ENCODE measurements at places on chromosomes 13 and 19.

- DNase-seq, result no peak
Measured at GRCh38 chr19:39133431-39134270, 8.1 kb downstream of the PAK4 start.

DNA sequence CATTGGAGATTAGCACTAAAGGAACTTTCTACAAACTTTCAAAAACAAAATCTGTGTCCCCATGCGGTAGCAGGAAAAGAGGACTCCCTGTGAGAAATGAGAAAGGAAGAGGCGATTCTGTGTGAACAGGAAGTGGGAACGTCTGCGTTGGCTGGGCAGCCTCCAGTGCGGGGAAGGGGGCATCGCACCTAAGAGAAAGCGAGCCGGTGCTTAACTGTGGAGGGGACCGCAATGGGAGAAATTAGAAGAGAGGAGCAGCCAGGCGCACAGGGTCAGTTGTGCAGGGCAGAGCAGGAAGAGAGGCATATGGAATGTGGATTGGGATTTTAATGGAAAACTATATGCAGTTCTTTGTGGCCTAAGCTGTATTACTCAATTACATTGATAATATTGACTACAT, 77.4 kb upstream of the DOCK9 start:
- peak; percentile 52 for DNase-seq

DNA sequence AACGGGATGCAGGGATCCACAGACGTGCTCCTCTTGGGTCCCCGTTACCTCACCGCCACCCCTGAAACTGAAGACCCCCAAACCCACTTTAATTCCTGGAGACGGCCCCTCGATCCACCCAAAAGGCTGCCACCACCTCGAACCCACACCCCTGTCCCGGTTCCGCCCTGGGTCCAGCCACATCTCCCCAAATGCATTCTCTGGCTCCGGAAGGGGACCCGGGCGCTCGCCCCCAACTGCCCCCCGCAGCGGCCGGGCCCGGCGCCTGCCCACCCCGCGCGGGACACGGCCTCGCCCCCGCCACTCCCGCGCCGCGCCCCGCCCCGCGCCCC, 219 bp upstream of the FSTL3 start:
- DNase-seq, result no peak

DNA sequence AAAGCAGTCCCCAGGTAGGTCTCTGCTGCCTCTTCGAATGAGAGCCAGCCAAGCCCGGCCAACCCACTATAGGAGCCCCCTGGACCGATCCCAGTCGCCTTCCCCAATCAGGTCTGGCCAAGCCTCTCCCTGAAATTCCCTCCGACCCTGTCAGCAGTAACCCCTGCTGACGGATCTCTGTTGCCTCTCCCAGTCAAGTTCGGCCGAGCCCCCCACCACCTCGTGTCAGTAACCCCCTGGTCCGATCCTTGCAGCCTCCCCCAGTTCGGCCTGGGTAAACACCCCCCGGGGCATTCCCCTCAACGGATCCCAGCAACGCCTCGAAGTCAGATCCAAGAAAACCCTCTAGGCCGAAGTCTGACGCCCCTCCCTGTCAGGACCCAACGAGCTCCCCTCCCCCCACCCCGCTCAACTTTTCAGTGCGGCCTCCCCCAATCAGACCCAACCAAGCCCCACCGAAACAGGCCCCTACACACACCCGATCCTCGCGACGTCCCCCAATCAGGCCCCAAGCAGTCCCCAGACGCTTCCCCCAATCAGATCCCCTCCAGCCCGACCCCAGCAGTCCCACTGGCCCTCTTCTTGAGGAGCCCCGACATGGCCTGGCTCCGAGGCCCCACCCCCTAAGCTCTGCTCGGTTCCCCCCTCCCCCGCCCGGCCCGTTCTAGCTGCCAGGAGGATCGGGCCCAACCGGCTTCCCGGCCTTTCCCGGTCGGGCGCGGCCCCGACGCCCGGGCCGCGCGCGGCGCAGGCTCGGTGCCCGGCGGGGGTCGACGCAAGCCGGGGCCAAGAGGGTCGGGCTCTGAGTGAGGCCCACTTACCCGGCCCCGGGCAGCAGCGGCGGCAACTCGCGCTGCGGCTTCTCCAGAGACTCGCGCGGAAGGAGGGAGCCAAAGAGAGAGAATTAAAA, 1.8 kb downstream of the TNPO2 start:
- DNase-seq, result peak; percentile 90

- DNase-seq, result no peak
Measured at GRCh38 chr19:52917531-52917930, 5.7 kb downstream of the ZNF888 start.

DNA sequence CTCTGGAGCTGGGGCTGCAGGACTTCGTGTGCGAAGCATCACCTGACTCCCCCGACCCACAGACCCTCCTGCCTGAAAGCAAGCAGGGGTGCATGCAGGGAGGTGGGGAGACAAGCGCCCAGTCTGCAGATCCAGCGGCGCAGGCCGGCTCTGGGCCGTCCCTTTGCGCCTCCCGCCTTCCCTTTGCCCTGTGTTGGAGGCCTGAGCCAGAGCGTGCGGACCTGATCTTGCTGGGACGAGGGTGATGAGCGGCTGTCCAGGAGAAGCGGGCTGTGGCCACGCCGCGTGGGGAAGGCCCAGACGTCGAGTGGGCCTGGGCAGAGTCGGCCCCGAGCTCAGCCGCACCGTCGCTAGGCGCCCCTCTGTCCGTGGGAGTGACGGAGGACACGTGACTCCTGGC, 5.3 kb upstream of the GRTP1 start:
- DNase-seq, result no peak

- DNase-seq, result no peak
Measured at GRCh38 chr13:72368031-72368430, 359.4 kb downstream of the MZT1 start.

GRCh38 chr19:19031891-19032290, 1.4 kb downstream of the SUGP2 start:
- no peak for DNase-seq

DNA sequence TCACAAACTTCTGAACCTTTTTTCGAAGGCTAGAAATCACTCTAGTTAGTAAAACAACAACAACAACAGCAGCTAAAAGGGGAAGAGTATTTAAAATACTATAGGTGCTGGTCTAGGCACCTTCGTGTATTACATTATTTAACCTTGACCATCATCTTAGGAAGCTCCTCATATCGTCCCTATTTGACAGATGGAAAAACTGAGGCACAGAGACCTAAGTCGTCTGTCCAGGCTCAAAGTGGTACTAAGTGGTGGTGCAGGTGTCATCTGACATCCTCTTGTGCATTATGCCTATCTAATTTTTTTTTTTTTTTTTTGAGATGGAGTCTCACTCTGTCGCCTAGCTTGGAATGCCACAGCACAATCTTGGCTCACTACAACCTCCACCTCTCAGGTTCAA, 29.1 kb downstream of the CATSPERD start:
- DNase-seq, result no peak

- DNase-seq, result no peak
Measured at GRCh38 chr13:23777575-23777870, 111.7 kb downstream of the MIPEP start.

- DNase-seq, result no peak
Measured at GRCh38 chr19:3899531-3900294, 19.2 kb downstream of the ATCAY start.

DNA sequence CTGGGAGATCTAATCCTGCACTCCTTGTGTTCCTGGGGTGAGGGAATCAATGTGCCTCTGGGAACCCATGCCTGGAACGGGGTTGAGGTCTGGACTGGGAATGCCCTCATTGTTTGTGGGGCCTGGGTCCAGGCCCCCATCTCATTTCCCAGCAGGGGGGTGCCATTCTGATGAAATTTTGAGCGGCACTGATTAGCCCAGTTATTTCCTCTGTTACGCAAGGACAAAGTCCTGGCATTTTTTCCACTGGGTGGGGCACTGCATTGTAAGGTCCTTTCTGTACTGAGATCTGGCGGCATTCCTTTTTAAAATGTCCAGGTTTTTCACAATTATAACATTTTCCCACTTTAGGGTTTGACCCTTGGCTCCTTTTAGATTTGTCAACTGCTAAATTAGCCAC, 14.8 kb downstream of the FPR3 start:
- DNase-seq, result no peak

DNA sequence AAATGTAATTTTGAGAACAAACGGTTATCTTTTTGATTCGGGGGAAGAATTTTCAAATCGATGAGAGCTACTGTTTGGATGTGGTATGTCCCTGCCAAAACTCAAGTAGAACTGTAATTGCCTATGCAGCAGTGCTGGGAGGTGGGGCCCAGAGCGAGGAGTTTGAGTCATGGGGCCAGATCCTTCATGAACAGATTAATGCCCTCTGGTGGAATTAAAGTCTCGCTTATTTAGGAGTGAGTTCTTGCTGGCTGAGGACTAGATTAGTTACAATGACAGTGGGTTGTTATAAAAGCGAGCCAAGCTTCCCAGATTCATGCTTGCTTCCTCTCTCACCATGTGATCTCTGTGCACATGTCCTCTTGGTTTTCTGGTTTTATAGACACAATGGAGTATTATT, 11.8 kb upstream of the PRR20A start:
- no peak for DNase-seq

GRCh38 chr19:55027472-55028337, 10.4 kb downstream of the GP6 start:
- DNase-seq, result no peak

- peak; percentile 54 for DNase-seq
Measured at GRCh38 chr13:112245179-112245724, 130.9 kb upstream of the SPACA7 start.

DNA sequence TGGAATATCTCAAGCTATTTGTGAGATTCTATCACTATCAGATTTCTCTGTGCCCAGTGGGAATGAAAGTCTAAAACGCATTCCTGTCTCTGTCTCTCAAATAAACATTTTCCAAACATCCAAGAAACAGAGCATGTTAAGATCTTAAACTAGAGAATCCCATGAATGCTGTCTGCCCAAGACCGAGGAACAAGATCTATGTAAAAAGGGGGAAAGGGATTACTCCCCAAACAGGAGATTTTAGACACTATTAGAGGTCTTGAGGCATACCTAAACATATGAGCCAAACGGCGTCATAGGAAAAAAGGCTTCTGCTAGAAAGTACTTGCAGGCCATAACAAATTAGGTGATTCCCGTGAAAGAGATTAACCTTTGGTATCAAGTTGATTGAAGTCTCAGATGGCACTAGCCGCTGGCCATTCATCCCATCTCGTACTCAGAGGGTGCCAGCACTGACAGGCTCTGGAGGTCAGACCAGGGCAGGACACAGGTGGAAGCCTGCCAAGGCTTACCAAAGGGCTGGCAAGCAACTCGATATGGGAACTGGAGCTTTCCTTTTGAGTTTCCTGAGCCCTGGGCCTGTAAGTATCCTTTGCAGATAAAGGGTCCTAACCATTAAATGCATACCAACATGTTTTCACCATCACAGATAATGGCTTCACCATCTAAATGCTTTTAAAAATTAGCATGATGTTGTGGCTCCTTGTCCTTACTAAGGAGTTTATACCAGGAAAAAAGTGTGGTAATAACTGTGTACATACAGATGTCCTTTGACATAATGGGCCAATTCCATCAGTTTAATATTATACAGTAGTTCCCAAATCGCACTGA, 225.2 kb downstream of the FOXO1 start:
- DNase-seq, result peak; percentile 87

- no peak for DNase-seq
Measured at GRCh38 chr13:48624016-48624415, 29.7 kb upstream of the CYSLTR2 start.

DNA sequence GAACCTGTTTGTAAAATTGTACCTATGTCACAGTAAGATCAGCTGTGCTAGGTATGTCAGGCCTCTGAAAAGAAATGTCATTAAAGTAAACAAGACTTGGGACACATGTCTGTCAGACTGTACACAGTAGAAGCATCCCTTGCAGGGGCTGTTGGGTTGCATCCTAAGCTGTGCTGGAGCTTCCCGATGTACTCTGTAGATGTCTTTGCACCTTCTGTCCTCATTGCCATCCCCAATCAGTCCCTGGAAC, 48.7 kb upstream of the GPR183 start:
- no peak for DNase-seq

GRCh38 chr19:6076675-6077463, 33.4 kb downstream of the RFX2 start:
- peak; percentile 83 for DNase-seq

GRCh38 chr13:111371720-111372119, 51.3 kb downstream of the TEX29 start:
- DNase-seq, result no peak

- peak; percentile 50 for DNase-seq
Measured at GRCh38 chr13:51921790-51922740, 60.3 kb downstream of the CCDC70 start.

DNA sequence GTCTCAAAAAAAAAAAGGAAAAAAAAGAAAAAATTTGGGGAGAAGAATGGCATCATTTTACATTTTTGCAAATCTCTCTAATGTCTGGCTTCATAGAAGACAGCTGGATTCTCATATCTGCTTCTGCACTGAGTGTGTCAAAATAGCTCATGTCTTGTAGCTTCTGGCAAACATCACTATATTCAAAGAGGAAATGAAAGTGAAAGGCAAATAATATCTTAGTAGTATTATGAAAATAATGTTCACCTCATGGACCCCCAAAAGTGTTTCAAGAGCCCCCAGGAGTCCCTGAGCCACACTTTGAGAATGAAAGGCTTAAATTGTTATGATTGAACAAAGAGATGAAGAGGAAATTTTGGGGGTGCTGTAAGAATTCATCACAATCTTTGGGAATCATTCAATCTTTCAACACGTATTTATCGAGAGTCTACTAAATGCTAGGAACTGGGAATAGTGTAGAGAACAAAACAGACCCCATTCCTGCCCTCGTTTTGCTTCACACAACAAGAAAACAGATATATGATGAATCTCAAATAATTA, 1.2 kb upstream of the SLC6A16 start:
- DNase-seq, result peak; percentile 4

GRCh38 chr13:43039966-43040365, 16.6 kb downstream of the DNAJC15 start:
- no peak for DNase-seq

DNA sequence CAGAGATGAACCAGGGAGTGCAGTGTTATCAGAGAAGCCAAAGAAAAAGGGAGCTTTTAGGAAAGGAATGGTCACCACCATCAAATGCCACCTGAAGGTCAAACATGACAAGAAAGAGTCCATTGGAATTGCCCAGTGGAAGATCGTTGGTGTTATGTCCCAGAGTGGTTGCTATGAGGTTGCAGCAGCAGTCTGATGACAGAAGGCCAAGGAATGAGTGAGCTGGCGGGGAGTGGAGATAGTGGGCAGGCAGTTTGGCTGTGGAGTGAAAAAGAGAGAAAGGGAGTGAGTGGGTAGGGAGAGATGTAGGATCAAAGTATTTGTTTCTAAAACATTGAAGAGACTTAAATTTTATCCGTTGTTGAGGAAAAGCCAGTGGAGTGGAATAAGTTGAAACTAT, 117.4 kb upstream of the WASF3 start:
- no peak for DNase-seq

DNA sequence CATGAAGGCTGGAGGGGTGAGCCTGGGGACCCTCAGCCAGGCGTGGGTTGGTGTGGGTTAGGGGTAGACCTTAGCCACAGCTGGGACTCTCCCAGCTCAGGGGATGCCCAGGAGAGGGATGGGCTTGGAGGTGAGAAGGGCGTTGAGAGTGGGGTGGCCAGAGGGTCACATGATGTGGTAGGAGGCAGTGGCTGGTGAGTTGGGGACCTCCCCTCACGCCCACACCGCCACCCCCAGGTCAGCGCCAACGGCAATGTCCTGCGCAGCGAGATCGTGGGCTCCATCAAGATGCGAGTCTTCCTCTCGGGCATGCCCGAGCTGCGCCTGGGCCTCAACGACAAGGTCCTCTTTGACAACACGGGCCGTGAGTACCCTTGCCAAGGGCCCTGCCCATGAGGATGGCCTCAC, 28.5 kb downstream of the AP1M1 start:
- DNase-seq, result no peak

- no peak for DNase-seq
Measured at GRCh38 chr13:27273658-27274425, 3.2 kb downstream of the RASL11A start.

Measured in coronary artery (tissue), 2 donors.